ENCODE measurements at places on chromosomes 1 and 21. TPM values are rescaled to one million over a fixed set of nuclear protein-coding genes. Genes with fewer than 3 reads are reported as not detected.

DNA sequence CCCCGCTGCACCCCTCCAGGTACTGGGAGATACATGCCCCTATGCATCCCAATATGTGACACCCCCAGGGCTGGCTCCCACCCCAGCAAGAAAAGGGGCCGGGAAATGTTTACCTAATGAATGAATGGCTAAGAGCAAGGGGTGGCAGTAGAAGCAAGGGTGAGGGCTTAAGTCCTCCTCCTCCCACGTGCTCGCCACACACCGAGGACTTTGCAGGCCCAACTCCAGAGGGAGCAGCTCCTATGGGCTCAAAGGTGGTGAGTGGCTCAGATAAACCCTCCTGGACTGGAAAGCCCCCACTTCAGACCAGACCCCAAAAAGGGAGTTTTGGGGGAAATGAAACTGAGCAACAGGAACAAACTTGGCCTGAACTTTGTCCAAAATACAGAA is 11.4 kb downstream of the SLC45A3 start:
- DNase-seq: no peak

HSF2BP gene
- polyA plus RNA-seq: 3.0 TPM

- peak; percentile 55 for DNase-seq
Measured at GRCh38 chr1:186102547-186103148, 272.4 kb downstream of the TPR start.

- DNase-seq: no peak
Measured at GRCh38 chr1:55938376-55938850, 641.0 kb downstream of the PLPP3 start.

- DNase-seq: peak; percentile 72
Measured at GRCh38 chr21:26513212-26513611, 59.9 kb downstream of the CYYR1 start.

CSF3R gene
- polyA plus RNA-seq: not detected

- peak; percentile 79 for DNase-seq
Measured at GRCh38 chr1:80392529-80392928, 1386.0 kb upstream of the ADGRL4 start.

Data from mammary epithelial cell (primary cell).